ENCODE measurements at places on chromosomes 12 and 14.

- DNase-seq: no peak
Observed at GRCh38 chr12:20211981-20212421, 156.3 kb upstream of the PDE3A start.

DNA sequence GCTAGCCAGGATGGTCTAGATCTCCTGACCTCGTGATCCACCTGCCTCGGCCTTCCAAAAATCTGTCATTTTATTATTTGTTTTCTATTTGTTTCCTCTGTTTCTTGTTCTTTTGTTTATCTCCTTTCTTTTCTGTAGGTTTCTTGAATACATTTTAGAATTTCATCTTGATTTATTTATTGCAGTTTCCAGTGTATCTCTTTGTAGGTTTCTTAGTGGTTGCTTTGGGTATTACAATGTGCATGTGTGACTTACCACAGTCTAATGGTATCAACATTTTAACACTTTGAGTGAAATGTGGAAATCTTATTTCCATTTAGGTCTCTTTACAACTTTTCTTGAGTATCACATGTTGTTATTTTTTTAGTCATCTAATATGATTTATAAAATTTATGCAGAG lies 29.9 kb upstream of the MUCL1 start:
- no peak for DNase-seq

GRCh38 chr12:3730111-3730510 lies 22.8 kb downstream of the CRACR2A start:
- no peak for DNase-seq

GRCh38 chr12:76083246-76083903 lies 1.1 kb downstream of the NAP1L1 start:
- no peak for DNase-seq

DNA sequence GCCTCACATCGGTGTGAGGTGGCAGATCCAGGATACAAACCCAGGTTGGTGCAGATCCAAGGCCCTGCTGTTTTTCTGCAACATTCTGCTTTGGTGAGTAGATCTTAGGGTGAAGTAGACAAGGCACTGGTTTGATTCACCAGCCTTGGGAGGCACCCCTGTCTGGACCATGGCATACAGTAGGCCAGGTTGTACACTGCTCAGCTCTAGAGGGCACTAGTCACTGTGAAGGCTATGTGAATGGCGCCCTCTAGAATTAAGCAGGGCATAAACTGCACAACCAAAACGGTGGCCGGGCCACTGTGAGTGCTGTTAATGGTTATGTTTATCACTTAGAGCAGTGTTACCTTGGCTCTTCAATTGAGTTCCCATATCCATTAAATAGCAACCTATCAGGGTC lies 280.6 kb upstream of the PWP1 start:
- peak; percentile 33 for DNase-seq

DNA sequence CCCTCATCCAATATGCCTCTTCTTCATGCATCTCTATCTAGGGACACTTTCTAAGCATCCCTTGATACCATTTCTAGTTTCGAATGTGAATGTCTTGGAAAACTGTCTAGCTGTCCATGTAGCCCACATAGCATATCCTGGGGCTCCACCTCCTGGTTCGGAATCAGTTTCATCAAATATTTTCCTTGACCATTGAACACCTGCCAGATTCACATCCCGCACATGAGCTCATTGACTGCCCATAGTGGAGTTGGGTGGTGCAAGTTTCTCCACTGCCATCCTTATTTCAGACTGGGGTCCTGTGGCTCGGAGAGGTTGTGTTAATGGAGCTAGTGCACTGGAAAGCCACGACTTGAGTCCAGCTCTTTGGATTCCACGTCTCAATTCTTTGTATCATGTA lies 58.6 kb upstream of the TMEM263 start:
- no peak for DNase-seq

GRCh38 chr14:75201087-75201486 lies 24.7 kb upstream of the TMED10 start:
- DNase-seq: no peak

DNA sequence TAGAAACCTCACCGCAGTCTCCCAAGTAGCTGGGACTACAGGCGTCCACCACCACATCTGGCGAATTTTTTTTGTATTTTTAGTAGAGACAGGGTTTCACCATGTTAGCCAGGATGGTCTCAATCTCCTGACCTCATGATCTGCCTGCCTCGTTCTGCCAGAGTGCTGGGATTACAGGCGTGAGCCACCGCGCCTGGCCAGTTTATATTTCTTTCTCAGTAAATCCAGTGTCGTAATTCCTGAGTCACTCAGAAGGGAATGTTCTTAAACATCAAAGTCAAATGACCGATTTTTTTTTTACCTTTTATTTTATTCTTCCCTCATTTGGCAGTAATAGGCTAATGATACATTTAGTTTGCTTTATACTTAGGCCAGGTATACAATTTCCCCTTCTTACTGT lies 80.5 kb downstream of the FBXO33 start:
- no peak for DNase-seq

- no peak for DNase-seq
Observed at GRCh38 chr14:83170165-83170564, 1636.5 kb upstream of the SEL1L start.

GRCh38 chr12:39378341-39378740 lies 64.6 kb downstream of the KIF21A start:
- DNase-seq: no peak

- no peak for DNase-seq
Observed at GRCh38 chr14:94774344-94775090, 4.6 kb upstream of the GSC start.

GRCh38 chr14:40139657-40140056 lies 707.4 kb upstream of the FBXO33 start:
- DNase-seq: no peak

GRCh38 chr12:91211866-91212265 lies 29.2 kb upstream of the DCN start:
- DNase-seq: no peak

DNA sequence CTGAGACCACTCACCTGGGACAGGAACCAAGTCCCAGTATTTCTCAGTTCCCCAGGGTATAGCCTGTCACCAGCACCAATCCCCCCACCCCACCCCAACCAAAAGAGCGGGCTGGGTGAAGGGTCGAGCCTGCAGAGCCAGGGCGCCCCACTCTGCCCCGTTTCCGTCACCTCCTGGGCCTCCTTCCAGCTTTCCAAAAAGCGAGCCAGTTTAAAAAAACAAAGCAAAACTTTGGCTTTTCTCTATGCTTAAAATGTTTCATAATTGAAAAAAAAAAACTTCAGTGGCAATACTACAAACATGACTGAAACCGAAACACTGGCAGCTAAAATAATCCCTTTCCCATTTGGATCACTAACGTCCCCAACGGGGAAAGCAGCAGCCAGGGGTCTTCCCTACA lies 7.5 kb downstream of the CAMKK2 start:
- peak; percentile 44 for DNase-seq

GRCh38 chr12:12546314-12546772 lies 16.3 kb downstream of the DUSP16 start:
- DNase-seq: no peak

DNA sequence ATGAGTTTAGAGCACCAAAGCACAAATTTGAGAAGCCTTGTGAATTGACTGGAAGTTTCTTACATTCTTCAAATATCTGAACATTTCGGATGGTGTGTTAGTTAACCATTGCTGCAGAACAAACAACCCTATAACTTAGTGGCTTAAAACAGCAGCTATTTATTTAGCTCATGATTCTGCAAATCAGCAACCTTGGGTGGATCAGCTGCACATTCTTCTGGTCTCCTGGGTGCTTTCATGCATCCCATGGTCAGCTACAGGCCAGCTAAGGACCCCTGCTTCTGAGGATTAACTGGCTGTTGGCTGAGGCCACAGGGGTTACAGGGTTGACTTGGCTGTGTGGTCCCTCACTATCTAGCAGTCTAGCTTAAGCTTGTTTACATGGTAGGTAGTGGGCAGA lies 114.0 kb upstream of the HIF1A start:
- peak; percentile 49 for DNase-seq

GRCh38 chr12:88625356-88625755 lies 45.1 kb upstream of the KITLG start:
- no peak for DNase-seq

DNA sequence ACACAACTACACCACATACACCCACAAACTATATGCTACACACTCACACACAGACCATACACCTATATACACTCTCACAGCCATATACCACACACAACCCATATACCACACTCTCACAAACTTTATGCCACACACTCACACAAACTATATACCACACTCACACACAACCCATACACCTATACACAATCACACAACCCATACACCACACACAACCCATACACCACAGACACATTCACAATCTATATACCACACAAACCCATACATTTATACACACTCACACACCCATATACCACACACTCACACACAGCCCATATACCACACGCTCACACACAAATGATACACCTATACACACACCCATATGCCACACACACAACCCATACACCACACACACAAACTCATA lies 163.3 kb downstream of the TMEM121 start:
- no peak for DNase-seq

- DNase-seq: no peak
Observed at GRCh38 chr14:64040044-64040443, 187.2 kb downstream of the SYNE2 start.

GRCh38 chr12:15534322-15534721 lies 212.0 kb downstream of the PTPRO start:
- DNase-seq: no peak

DNA sequence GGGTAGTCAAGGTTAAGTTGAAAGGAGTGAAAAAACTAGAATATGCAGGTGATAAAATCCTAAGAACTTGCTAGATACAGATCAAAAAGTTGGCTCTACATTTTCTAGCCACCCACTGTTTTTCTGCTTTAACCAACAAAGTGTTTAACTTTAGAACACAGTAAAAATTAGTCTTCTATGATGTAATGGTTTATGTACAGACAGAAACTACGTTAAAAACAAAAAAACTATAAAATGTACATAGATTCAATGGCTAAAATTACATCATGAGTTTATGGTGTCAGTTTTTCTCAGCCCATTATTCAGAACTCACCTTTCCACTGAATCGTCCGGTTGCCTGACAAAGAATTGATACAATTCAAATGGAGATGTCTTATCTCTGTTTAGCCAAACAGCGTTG lies 2.1 kb downstream of the YARS2 start:
- no peak for DNase-seq

DNA sequence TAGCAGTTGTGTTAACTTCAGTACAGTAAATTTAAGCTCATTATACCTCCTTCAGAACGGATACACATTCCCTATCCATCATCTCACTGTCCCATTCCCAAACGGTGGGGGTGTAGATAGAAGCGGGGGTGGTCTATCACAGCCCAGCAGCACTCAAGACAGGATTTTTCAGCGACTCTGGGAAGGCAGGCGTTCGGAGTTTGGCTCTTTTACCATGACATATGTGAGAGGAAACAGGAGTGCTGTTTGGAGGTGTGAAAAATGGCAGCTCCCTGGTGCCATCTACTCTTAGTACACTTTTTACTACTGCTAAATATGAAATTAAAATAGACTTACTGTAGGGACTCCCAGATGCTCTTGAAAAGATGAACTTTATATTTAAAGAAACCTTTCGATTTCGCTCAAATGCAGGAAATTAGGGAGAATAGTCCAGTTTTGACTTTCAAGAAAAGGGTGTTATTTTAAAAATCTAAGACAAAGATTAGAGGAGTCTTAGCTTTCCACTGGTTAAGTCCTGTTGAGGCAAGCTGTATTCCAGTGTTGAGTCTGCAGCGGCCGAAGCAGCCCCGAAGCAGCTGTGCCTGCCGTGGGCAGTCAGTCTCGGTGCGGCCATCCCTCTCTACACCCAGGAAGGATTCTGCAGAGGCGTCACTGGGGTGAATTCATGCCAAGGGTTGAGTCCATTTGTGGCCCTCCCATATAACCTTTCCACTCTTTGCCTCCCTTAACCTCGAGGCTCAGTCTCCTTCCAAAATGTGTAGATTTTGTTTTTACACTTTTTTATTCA lies 42.1 kb downstream of the KCNMB4 start:
- no peak for DNase-seq

DNA sequence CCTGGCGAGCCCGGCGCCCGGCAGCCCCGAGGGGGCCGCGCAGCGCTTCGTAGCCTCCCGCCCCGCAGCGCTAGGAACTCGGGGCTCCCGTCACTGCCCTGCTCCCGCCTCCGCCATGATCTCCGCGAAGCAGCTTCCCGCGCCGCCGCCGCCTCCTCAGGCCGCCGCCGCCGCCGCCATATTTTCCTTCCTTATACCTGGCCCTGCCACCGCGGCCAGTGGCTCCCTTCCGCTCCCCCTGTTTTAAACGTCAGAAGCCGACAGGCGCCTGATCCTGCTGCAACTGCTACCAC lies 286 bp downstream of the PPP4R3A start:
- no peak for DNase-seq

GRCh38 chr12:80419644-80420043 lies 24.4 kb upstream of the PTPRQ start:
- DNase-seq: no peak

- DNase-seq: no peak
Observed at GRCh38 chr12:31923063-31923412, 36.2 kb upstream of the RESF1 start.

DNA sequence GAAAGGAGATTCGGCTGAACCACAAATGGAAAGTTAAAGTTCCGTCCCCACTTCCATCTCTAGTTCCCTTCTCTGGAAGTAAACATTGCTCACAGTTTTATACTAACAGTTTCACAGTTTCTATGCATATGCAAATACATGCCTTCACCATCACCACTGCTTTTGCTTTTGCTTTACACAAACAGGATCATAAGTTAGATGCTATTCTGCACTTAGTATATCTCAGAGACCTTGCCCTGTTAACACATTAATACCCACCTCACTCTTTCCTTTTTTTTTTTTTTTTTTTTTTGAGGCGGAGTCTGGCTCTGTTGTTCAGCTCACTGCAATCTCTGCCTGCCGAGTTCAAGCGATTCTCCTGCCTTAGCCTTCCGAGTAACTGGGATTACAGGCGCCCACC lies 890 bp downstream of the TEP1 start:
- DNase-seq: no peak

- DNase-seq: peak; percentile 52
Observed at GRCh38 chr14:24315807-24316596, 4.7 kb downstream of the LTB4R start.
